ENCODE measurements at places on chromosomes 1 and 21.

DNA sequence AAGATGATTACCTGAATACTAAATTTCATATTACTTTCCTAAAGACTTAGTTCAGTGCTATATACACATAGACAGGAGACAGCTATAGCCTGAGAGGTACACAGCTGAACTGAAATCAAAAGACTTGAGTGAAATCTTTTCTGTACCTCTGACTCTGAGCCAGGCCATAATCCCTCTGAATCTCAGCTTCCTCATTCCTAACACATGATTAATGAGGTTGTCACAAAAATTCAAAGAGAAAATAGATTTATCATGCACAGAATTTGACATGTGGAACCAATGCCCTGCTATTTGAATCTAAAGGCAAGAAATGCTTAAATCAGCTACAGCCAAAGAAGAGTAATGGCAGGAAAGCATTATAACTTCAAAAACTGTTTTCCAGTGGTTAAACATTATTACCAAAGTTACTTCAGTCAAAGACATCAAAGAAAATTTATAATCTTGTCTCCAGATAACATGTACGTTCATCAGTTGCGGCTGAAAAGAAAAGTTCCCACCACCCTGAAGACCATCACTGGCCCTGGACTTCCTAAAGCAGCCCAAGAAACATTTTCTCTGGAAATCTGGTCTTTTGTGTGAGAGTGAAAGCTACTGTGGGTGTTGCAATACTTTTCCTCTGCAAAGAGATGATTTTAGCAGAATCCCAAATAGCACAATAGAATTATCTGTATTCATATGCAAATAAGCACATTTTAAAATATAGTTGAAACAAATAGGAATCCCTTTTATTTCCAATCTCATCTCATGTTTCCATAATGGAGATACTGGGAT is 13.8 kb upstream of the ATP1A1 start:
- no peak for DNase-seq

- no peak for DNase-seq
Observed at GRCh38 chr1:43238085-43238484, 31.7 kb upstream of the TMEM125 start.

- DNase-seq = no peak
Observed at GRCh38 chr21:36254106-36254941, 65.7 kb upstream of the MORC3 start.

GRCh38 chr1:220791285-220791684 is 4.6 kb downstream of the MTARC1 start:
- DNase-seq = no peak

GRCh38 chr1:152410599-152410998 is 3.5 kb downstream of the CRNN start:
- DNase-seq = no peak

DNA sequence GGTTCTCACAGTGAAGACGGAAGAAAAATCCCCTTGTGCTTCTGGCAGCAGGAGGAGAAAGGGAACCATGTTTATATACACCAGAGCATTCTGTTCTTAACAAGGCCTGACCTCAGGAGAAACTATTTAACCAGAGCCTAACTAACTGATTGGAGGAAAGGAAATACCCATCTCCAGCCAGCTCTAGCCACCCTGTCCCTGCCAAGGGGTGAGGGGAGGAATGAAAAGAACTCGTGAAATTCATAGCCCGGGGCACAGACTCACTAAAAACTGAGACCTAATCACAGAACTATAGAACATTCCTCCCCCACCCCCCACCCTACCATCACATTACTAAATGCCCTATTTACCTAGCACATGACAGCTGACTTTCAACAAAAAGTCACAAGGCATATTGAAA is 65.0 kb downstream of the KCNH1 start:
- DNase-seq = no peak

DNA sequence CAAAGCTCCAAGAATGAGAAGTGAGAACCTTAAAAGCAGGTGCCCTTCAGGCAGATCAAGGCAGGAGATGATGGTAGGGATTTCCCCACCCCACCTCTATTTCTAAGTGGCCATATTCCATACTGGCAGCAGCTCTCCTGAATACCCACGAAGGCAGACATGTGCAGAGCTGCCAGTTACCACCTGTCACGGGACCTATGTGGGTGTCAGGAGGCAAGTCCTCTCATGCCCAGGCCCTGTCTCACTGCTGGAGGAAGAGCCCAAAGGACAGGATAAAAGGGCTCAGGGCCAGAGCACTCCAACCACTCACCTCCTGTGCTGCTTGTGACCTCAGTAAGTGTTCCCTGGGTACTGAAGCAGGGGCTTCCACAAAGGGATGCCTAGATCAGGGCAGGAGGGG is 721 bp upstream of the LCE1B start:
- DNase-seq = no peak

DNA sequence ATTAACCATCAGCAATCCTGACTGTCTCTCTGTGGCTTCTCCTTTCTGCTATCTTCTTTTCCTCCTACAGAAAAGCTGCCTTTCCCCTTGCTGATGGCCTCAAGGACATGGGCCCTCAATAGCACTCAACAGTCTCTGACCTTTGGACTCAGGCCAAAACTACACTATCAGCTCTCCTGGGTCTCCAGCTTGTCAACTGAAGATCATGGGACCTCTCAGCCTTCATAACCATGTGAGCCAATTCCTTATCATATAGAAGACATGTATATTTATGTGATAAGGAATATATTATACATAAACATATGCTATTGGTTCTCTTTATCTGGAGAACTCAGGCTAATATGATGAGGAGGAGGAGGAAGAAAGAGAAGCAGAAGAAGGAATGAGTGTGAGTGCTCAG is 91.8 kb upstream of the GJB5 start:
- DNase-seq = no peak

- no peak for DNase-seq
Observed at GRCh38 chr1:231665101-231665500, 38.5 kb downstream of the DISC1 start.

DNA sequence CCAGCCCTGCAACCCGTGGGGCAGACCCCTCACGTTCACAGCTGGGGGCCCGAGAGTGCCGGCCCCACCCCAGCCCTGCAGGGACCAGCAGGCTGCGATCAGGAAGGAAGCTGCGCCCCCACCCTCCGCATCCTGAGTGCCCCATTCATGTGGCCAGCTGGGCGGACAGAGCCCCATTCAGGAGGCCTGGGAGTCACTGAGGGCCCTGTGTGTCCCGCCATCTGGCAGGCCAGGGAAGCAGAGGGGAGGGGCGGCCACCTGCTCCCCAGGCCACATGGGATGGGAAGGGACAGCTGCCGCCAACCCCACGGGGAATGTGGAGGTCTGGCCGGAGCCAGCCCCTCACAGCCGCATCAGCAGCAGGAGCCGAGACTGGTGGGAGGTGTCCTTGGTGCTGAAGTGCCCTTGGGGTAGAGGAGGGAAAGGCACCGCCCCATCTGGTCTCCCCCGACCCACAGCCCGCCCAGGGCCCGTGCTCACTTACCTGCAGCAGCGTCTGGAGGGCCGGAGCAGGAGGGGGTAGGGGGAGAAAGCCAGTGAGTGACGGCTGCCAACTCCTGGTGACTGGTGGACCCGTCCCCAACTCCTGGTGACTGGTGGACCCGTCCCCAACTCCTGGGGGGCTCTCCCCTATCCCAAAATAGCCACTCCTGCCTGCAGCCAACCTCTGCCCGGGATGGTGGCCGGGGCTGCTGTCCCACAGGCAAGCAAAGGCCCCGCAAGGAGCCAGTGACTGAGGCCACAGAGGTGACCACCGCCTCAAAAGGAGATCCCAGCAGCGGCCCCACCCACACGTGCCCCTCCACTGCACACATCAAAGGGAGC is 8.7 kb downstream of the ACAP3 start:
- no peak for DNase-seq

GRCh38 chr1:77671836-77672235 is 10.6 kb downstream of the ZZZ3 start:
- DNase-seq = no peak

DNA sequence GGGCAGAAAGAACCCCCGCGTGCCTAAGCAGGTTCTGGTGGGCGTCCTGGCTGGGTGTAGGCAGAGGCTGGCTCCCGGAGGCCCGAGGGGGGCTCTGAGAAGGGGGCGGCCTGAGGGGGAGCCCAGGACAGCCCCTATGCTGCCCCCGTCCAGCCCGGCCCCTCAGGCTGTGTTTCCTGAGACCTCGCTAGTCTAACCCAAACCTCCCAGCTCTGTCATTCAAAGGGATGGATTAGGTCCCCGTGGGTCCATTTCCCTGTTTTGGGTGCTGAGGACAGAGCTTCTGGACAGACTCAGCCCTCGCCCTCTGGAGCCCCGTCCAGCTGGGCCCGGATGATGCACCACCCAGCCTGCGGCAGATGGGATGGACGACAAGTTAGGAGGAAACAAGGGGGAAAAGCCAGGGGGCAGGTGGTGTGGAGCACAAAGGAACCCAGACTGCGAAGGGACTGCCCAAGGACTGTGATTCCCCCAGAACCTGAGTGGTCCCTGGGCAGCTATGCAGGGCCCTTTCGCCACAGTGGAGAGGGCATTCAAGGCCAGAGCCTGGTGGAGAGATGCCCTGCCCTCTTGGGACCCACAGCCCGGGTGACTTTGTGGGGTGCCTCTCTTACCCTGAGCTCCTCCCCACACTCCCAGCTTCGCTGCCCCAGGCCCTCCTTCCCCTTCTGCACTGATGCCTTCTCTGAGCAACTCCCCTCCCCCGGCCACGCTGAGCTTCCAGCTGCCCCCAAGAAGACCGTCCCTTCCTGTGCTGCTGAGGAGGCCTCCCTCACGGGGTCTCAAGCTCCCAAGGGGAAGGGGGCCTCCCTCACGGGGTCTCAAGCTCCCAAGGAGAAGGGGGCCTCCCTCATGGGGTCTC is 2.8 kb downstream of the HES4 start:
- DNase-seq = no peak

GRCh38 chr1:213418268-213419071 is 367.4 kb downstream of the RPS6KC1 start:
- DNase-seq = no peak

DNA sequence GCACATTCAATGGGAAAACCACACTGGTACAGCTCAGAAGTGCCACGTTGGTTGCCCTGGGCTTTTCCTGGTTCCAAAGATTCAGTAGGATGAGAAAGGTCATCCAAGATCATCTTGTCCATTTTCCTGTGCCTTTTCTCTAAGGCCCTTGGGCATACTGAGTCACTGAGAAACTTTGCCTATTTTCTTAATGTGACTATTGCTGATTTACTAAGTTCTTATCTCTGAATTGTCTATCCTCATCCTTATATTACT is 57.2 kb upstream of the HSD17B7 start:
- DNase-seq = no peak

DNA sequence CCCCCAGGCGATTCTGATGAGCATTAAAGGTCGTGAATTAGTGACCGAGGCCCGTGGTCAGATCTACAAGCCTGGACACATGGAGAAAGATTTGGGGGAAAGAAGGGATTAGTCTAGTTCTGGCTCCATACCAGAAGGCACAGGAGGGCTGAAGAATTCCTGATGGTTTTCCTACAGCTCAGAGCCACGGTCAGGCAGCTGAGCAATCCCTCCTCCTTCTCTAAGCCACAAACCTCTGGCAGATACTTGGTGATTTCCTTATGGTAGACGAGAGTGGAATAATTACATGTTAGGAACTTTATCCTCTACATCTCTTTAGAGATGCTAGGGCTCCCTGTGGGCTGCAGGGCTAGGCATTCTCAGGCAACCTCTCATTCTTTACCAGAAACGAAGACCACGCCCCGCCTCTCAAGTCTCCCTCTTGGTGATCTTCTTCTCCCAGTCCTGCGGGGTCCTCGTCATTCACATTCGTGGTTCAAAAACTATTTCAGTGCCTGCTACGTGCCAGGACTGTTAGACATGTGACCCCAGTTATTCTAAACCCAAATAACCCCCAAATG is 20.5 kb upstream of the ZBTB18 start:
- no peak for DNase-seq
